ENCODE measurements at places on chromosomes 6 and 20. TPM values are rescaled to one million over a fixed set of nuclear protein-coding genes. Genes with fewer than 3 reads are reported as not detected.
A peak's percentile ranks its signal among the peaks of the same experiment; 100 is the strongest.

GRCh38 chr6:133548423-133549159 lies 307.4 kb downstream of the EYA4 start:
- peak; percentile 15 for DNase-seq

- DNase-seq = no peak
Measured at GRCh38 chr20:63522091-63522868, 1.7 kb downstream of the PPDPF start.

GRCh38 chr6:147970970-147971369 lies 371.7 kb upstream of the SASH1 start:
- DNase-seq = no peak

GRCh38 chr20:48178633-48179032 lies 393.4 kb upstream of the SULF2 start:
- DNase-seq = no peak

The SLC24A3 gene
- polyA plus RNA-seq = 6.4 TPM

The EGFL8 gene
- polyA plus RNA-seq = 35.2 TPM

The NT5DC1 gene
- 51.6 TPM for polyA plus RNA-seq

The KHDC1L gene
- polyA plus RNA-seq = 0.67 TPM

- DNase-seq = no peak
Measured at GRCh38 chr6:104753251-104753650, 106.5 kb downstream of the HACE1 start.

DNA sequence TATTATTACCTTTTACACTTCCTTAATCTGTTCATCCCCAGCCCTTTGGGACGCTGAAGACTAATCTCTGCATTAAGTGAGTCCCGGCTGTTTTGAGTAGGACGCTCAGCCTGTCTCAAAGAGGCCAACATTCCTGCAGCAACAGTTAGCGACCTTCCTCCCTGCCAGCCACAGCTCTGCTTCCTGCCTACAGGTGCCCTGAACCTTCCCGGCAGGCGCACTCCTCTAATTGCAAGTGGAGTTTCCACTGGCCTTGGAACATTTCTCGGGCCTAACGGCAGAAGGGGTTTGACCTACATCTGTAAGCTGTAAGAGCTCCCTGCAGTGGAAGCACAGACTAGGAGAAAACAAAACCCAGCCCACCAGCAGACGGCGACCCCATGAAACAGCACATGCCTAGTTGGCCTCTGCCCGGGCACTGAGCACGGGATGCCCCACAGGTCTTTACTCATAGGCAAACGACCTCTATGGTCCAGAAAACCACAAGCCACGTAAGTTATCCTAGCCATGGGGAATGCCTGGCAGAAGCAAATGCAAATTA lies 137.9 kb downstream of the DTNBP1 start:
- no peak for DNase-seq

DNA sequence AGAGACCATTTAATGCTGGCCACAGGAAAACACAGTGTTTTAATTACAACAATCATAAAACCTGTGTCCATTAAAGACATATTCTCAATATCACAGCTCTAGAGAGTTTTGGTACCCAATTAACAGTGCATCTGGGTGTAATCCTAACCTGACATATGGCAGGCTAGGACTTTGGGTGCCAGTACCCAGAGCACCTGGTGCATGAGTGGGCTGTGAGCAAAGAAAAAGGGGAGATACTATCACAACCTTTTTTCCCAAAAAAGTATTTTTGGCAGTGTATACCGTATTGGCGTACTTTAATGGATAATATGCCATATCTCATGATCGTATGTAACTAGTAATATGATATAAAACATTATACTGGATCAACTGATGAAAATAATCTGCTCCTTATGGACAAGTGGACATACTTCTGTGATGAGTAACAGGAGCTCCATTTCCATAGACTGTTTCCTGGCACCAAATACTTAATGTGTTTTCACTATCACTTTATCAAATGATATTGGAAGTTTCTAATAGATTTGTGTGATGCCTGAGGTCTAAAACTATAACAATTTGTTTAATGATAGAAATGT lies 91.7 kb downstream of the COL19A1 start:
- DNase-seq = no peak

The SAMD5 gene
- polyA plus RNA-seq = 30.3 TPM

DNA sequence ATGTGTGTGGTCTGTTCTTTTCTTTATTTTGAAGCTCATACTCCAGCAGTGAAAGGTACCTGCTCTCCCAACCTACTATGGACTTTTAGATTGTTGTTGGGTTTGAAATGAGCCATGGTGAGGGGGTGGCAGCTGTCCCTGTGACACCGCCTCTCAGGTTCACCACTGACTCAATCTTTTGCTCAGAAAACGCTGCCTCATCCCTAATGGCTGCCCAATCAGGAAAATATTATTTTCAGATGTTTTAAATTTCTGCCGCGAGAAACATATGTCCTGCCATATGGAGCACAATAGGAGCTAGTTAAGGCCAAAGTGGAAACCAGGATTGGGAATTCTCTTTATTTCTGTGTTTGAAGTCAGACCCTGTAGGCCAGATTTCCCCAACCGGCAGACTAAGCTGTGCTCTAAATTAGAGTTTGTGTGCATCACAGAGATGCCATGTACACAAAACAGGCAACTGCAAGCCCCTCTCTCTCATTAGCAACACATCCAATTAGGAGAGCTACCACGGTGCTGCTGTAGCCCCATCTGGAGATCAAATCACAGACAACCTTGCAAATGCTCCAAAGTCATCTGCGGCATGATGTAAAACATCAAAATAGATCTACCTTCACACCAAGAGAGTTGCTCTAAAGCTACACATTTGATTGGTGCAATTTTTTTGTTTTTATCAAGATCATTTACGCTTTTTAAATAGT lies 144.1 kb upstream of the BACH2 start:
- no peak for DNase-seq

DNA sequence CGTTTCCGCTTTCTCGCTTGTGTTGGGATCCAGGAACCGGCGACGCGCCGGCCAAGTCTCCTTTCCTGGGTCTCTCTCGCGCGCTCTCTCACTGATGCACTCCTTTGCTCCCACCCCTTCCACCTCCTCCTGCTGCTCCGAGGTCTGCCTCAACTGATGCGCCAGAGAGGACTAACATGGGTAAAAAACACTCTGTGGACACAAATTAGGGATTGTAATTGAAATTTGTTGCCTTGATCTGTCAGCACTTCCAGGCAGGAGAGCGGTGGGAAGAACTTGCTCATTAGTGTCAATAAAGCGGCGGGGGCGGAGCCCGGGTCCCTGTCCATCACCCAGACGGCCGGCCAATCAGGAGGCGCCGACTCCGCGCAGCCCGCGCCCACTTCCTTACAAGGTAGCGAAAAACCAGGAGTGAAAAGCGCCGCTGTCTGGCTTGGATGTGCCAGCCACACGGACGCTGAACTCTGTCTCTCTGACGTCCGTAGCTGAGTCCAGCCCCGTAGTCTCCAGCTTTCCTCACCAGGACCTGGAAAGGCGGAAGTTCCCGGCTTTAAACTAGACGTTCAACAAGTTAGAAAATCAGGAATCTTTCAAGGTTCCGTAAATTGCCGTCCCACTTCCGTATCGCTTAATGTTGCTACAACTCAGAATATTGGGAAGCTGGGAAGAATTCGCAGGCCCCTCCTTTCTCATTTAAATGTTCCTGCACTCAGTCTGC lies at the start of gene TBX18:
TBX18 (minus strand) TSS at position 267 of the 718 bp plus-strand sequence. CDS start 417 bp downstream, outside the sequence.
- no peak for DNase-seq

DNA sequence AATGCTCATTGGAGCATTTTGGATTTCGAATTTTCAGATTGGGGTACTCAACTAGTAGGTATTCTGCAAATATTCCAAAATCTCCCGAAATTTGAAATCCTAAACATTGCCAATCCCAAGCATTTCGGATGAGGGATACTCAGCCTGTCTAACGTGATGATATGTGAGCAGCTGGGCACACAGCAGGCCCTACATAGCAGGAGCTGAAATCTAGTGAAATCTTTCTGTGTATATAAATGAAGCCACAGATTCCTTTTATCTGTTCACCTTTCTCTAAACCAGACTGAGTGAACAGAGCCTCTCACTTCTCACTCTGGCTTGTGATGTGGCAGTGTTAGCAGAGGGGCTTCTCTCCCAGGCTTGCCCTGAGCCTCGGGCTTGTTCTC lies 17.8 kb downstream of the STX16 start:
- DNase-seq = no peak

The RAMACL gene
- polyA plus RNA-seq = 0.52 TPM

The FOXS1 gene
- polyA plus RNA-seq = 6.0 TPM

DNA sequence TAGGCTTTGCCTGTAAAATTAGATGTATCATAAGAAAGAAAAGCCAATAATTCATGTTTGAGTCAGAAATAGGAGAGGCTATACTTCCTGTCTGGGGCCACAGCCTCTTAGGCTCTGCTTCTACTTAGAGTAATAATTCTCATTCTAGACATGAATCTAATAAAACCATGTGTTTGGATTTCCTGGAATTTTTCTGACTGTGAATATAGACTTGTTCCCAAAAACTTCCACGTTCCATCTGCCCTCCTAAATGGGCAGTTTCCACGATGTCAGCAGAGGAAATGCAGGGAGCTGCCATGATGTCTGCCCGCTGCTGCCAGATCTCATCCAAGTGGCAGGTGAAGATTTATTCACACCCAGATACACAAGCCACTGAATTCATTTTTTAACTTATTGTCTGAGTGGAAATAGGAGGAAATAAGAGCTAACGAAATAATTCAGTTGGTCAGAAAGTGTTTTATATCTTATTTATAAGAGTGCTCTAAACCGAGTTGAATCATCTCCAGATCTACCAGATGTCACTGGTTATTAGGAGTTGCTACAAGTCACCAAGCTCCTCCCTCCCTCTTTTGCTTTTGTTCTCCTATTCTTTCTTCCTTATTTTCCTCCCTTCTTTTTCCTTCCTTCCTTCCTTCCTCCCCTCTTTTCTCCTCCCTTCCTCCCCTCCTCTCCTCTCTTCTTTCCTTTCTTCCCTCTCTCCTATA lies 69.3 kb downstream of the ALDH8A1 start:
- no peak for DNase-seq

DNA sequence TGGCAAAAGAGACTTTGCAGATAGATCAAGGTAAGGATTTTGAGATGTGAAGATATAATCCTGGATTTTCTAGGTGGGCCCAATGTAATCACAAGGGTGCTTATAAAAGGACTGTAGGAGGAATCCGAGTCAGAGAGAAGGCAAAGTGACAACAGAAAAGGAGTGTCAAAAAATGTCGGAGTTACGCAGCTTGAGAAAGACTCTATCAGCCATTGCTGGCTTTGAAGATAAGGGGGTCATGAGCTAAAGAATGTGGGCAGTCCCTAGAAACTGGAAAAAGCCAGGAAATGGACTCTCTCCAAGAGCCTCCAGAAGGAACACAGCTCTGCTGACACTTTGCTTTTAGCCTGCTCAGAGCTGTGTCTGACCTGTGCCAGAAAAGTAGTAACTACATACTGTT lies 8.7 kb upstream of the RWDD1 start:
- DNase-seq = no peak

The OPRL1 gene
- polyA plus RNA-seq = 2.5 TPM

The SLC35F1 gene
- polyA plus RNA-seq = 3.6 TPM

The ZC2HC1B gene
- not detected for polyA plus RNA-seq

The GMPR gene
- 4.4 TPM for polyA plus RNA-seq

DNA sequence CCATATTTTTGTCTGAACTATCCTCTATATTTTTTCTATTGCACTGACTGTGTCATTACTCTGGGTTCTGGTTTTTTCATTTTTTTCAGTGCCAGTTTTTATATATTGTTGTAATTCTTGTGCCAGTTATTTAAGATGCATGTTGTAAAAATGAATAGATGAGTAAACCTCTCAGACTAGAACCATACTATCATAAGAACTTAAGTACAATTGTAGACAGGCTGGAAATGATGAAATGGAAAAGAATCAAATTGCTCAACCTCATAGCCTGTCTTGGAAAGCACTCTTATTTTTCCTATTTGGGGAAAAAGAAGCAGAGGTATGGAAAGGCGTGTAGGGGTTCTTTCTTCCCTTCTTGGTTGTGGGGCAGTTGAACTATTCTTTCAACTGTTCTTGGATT lies 30.2 kb downstream of the PANK2 start:
- no peak for DNase-seq

The PTCHD4 gene
- 0.40 TPM for polyA plus RNA-seq

The LRRC73 gene
- 0.30 TPM for polyA plus RNA-seq

- DNase-seq = no peak
Measured at GRCh38 chr6:18536591-18537055, 149.5 kb downstream of the RNF144B start.

GRCh38 chr6:157510323-157511188 lies 129.6 kb downstream of the ZDHHC14 start:
- peak; percentile 80 for DNase-seq

The DEFB127 gene
- not detected for polyA plus RNA-seq

GRCh38 chr6:2852921-2853322 lies 11.3 kb upstream of the SERPINB1 start:
- no peak for DNase-seq

The GRM1 gene
- polyA plus RNA-seq = 0.08 TPM

DNA sequence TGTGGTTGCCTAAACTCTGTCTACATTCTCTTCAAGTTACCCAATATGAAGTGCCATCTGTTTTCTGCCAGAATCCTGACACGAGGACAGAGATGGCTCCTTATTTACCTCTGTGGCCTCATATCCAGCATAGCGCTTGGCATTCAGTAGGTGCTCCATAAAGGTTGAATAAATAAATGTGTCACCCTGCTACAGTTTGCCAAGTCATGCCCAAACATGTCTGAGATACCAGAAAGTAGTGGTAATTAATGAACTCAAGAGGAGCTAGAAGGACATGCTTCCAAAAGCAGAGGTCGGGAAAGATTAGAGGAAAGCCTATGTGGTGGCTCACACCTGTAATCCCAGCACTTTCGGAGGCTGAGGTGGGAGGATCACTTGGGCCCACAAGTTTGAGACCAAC lies 30.9 kb upstream of the E2F3 start:
- no peak for DNase-seq

The PRICKLE4 gene
- polyA plus RNA-seq = 9.8 TPM

GRCh38 chr20:63141531-63141930 lies 74.4 kb downstream of the YTHDF1 start:
- DNase-seq = no peak

- DNase-seq = no peak
Measured at GRCh38 chr6:15246666-15247499, 1.0 kb downstream of the JARID2 start.

DNA sequence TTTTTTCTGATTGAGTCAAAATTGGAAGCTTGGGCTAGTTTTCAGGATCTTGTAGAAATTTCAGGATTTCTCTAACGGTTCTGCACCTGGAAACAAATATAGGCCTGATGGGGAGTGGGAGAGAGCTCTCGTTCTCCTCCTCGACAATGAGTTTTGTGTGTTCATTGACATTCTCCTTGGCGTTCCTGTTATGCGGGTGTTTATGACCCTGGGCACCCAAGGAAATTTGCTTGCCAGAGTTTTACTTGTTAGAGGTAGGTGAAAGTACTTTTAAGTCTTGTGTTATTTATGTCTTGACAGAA lies 2.2 kb downstream of the ASXL1 start:
- DNase-seq = no peak

Measured in left lung (tissue), 14 donors.